Jurkat, Clone E6-1 (cell line): ENCODE measurements at places on chromosomes 7 and 10.

GRCh38 chr7:92634205-92634604 lies 44.0 kb upstream of the FAM133B start:
- no peak for DNase-seq

DNA sequence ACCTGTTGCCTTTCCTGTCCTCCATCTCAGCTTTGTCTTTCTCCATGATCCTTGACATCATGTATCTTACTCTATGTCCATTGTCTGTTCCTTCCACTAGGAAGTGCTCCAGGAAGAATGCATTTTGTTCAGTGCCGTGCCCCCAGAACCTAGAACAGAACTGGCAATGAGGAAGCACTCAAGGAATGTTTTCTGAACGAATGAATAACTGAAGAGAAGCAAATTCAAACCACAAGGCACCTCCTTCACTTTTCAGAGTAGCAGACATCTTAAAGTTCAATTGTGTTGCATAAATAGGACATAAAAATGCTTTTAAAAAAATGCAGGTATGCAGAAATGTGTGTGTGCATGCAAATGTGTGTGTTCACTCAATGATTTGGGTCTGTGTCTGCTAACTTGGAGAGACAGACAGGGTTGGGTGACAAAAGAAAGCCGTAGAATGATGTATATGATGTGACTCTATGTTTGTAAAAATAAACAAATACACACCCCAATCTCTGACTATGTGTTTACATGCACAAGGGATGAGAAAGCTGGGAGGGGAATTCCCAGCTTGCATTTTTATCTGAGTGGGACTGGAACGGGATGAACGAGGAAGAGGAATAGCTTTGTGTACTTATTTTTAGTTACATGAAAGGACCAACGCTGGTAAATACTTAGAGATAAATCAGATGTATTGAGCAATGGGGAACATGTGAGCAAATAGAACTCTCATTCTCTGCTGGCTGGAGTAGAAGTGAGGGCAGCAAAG lies 237.7 kb downstream of the FANK1 start:
- no peak for DNase-seq

GRCh38 chr10:14195433-14195832 lies 135.3 kb downstream of the FRMD4A start:
- no peak for DNase-seq

DNA sequence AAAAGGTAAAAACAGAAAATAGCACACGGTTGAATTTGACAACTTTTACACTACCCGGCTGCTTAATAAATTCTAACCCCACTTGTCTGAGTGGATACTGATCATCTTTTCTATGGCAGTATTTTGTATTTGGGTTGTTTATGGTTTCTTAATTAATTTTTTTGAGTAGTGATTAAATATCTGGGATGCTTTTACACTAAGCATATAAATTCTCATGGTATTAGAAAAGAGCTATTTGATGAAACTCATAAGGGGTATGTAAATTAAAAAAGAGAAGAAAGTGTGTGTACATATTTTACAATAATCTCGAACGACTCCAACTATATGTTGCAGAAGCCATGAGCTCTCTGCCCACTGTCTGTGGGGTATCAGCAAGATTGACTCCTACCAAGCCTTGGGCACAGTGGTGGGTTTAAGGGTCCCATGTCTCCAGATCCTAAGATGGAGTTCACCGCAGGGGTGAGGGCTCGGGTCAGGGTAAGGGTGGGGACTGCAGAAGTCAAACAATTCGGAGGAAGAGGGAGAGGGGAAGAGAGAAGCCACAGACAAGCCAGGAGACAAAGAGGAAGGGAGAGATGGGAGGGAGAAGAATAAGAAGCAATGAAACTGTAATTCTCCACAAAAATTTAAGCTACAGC lies 7.6 kb upstream of the HOXA13 start:
- no peak for DNase-seq

DNA sequence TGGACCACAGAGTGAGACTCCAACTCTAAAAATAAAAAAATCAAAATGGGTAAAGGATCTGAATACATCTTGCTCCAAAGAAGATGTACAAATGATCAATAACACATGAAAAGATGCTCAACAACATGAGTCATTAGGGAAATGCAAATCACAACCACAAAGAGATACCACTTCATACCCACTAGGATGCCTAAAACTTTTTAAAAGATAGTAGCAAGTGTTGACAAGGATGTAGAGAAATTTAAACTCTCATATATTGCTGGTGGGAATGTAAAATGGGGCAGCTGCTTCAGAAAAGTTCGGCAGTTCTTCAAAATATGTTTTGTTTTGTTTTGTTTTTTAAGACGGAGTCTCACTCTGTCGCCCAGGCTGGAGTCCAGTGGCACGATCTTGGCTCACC lies 45.7 kb upstream of the GTF2IRD1 start:
- DNase-seq: no peak

DNA sequence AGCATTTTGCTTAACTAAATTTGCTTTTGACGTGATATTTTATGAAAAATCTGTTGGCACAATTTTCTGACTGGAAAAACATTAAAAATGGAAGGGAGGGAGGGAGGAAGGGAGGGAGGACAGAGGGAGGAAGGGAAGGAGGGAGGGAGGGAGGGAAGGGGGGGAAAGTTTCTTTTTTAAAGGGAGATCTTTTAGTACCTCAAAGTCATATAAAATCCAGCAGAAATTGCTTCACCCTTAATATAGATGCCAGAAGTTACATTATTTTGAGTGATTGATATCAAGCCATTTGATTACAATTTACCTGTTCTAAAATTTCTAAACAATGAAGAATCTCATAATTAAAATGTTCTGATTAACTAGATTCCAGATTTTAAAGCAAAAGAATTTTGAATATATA lies 68.9 kb downstream of the CABCOCO1 start:
- no peak for DNase-seq

GRCh38 chr7:79936281-79936983 lies 198.2 kb upstream of the GNAI1 start:
- no peak for DNase-seq

DNA sequence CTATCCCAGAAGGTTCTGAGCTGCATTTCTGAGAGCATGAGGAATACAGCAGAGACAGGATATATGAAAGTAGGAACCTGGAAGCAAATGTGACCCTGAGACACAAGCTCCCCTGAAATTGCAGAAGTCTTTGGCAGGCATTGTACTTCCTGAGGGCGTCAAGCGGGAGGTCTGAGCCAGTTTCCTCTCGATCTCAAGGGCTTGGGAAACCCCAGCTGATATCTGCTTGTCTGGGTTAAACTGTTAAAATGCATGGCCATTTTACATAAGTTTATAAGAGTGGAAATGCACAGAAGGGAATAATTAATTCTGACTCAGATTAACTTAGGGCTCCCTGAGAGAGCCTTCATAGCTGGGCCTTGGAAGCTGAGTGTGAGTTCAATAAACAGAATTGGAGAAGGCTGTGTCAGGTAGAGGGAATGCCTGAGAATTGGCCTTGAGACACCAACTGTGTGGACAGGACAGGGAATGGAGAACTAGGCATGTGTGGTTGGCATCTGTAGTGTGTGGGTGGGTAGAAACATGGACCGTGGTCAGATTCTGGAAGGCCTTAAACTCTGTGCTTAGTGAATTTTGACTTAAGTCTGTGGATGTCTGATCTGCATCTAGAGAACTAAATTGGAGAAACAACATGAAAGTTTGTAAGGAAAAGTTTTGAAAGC lies 53.3 kb downstream of the WIPF3 start:
- no peak for DNase-seq

- no peak for DNase-seq
Measured at GRCh38 chr7:142668495-142668894, 80.8 kb upstream of the PRSS1 start.

DNA sequence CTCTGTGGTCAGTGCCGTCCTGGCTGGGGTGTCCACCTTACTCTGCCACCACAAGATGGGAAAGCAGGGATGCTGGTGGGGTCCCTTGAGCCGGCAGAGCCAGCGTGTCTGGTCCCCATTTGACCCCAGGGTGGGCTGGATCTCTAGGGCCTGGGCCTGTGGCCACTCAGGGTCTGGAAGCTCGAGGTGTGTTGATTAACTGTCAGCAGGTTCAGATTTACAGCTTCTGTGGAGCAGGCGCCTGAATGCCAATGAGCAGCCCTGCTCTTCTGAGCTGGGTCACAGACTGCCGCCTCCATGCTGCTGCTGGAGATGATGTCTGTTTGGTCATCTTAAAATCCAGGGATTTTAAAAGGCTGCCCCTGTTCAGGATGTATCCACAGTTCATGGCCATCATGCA lies 11.3 kb upstream of the DPYSL4 start:
- DNase-seq: no peak

DNA sequence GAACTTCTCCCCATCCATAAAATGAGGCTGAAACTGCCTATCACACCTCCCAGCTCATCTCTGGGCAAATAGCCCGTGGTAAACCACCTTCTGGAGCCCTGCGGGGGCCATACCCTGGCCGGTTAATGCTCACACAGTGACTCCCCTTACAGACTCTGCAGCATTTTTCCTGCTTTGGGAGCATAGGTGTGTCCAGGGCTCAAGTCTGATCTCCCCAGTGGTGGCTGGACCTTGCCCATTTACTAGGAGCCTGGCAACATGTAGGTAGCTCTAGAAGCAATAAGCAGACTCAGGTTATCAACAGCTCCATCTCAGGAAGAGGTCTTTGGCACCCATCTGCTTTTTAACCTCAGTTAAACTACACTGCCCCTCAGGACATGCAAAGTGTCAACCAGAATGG lies 5.5 kb upstream of the CDHR1 start:
- DNase-seq: no peak

DNA sequence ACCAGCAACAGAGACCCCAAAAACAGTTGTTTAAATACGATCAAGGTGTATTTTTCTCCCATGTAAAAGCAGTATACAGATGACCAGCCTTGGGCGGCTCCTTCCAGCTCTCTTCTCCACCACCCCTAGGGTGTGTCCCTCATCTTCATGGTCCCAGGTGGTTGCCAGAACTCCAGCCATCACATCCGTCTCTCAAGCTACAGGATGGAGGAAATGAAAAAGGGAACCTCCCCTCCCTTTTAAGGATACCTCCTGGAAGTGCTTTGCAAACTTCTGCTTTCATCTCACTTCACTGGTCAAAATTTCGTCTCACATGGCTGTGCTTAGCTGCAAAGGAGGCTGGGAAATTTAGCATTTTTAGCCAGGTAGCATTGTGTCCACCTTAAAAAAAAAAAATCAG lies 59.3 kb downstream of the C10orf105 start:
- DNase-seq: no peak

DNA sequence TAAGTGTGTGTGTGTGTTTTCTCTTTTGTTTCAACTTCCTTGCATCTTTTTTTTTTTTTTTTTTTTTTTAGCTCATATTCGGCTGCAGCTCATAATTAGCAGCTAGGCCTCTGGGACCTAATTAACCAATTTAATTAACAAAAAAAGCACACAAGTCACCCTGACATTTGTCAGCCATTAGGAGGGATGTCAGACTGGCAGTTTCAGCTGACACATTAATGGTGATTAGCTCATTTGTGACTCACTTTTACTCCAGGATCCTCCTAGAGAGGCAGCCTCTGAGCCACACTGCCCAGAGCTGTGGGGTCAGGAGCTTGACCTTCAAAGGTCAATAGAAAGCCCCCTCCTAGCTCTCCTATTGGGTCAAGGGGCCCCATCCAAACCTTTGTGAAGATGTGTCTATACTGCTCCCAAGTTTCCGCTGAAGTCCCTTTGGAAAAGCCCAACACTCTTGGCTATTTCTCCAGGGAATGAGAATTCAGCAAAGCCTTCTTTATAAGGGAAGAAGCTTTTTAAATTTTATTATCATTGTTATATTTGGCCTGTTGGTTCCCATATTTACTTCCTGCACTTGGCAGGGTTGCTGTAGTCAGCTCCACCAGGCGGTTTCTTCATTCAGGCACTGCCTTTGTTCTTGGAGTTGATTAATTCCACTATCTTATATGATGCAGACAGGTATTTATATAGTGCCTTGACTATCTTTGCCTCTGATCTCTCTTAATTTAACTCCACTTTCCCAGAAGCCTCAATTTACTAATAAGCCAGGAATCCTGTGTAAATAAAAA lies 109.5 kb upstream of the HABP2 start:
- DNase-seq: no peak

DNA sequence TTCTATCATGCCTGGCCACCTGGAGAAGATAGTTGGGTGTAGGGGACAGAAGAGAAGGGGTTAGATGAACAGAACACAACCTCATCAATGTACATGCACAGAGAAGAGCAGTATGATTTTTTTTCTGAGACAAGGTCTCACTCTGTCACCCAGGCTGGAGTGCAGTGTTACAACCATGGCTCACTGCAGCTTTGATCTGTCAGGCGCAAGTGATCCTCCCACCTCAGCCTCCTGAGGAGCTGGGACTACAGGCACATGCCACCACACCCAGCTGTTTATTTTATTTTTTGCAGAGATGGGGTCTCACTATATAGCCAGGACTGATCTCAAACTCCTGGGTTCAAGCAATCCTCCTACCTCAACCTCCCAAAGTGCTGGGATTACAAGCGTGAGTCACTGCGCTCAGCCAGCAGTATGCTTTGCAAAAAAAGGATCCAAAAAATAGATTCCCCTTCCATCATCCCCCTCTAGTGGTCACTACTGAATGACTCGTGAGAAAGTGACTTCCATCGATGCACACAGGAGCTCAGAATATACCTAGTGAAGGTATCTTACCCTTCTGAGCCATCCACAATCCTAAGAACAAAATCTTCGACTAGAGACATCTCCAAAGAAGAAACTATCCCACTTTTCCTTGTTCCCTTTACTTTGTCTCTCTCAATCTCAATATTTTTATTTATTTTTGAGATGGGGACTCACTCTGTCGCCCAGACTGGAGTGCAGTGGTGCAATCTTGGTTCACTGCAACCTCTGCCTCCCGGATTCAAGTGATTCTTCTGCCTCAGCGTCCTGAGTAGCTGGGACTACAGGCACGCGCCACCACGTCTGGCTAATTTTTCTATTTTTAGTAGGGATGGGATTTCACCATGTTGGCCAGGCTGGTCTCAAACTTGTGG lies 21.0 kb downstream of the ZCWPW1 start:
- DNase-seq: peak; percentile 59

- DNase-seq: no peak
Measured at GRCh38 chr7:34163956-34164355, 258.6 kb downstream of the BMPER start.

DNA sequence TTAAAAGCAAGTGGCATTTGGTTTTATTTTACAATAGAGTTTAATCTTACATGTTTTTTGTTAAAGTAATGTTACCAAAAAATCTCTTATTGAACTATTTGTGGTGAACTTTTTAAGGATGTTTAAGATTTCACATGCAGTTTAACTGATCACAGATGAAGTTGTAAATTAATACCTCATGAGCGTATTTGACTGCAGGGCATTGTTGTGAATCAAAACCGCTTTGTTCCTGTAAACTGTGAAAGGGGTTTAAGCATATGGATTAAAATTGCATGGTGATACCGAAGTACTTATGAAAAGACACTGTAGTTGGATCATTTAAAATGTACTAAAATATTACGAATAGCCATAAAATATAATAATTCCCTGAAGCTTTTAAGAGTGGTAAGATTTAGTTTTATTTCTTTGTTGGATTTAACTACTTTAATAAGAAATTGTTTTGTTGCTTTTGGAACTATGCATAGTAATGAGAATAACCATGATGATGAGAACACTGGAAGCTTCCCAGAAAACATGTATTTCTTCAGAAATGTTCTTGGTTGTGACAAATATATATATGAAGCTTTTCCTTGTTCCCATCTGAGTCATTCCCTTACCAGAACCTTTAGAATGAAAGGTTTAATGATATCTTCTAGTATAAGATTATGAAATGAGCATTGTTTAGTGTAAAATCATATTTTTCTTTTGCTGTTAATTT lies 131.3 kb downstream of the ADK start:
- no peak for DNase-seq

- no peak for DNase-seq
Measured at GRCh38 chr10:48951707-48952106, 12.1 kb upstream of the LRRC18 start.
